ENCODE measurements at places on chromosomes 5 and 9.
A peak's percentile ranks its signal among the peaks of the same experiment; 100 is the strongest.

DNA sequence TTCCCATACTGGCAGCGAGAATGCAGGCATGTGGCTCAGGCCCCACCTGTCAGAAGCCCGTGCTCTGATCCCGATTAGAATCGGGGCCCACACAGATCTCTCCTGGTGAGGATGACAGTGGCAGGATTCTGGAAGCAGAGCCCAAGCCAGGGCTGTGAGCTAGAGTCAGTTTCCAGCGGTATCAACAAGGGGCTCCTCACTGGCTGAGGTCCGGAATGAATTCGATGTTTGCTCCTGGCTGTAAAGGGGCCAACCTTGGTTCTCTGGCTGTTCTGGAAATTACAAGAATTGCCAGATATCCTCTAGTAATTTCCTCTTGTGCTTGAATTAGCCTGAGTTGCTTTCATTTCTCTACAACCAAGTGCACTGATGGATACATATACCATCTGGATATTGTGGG lies 129.1 kb upstream of the SPRY4 start:
- DNase-seq: no peak

- DNase-seq: peak; percentile 17
Observed at GRCh38 chr5:154444556-154445421, 1.0 kb upstream of the SAP30L start.

GRCh38 chr9:83199240-83199639 lies 136.3 kb upstream of the RASEF start:
- no peak for DNase-seq

DNA sequence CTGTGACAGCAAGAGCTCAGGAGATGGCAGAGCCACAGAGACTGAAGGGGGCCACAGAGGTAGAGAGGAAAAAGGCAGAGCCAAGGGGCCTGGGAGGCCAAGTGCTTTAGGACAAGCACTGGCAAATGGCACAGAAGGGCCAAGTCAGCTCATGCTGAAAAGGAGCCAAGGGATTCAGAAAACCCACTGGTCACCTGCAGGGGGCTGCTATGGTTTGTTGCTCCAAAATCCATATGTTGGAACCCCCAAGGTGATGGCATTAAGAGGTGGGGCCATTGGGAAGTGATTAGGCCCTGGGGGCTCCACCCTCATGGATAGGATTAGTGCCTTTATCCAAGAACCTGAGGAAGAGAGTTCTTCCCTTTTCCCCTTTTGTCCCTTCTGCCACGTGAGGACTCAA lies 165.4 kb downstream of the ARSB start:
- DNase-seq: no peak

- DNase-seq: no peak
Observed at GRCh38 chr9:89662718-89663613, 58.2 kb downstream of the GADD45G start.

- no peak for DNase-seq
Observed at GRCh38 chr5:108372369-108372768, 9.5 kb downstream of the FBXL17 start.

DNA sequence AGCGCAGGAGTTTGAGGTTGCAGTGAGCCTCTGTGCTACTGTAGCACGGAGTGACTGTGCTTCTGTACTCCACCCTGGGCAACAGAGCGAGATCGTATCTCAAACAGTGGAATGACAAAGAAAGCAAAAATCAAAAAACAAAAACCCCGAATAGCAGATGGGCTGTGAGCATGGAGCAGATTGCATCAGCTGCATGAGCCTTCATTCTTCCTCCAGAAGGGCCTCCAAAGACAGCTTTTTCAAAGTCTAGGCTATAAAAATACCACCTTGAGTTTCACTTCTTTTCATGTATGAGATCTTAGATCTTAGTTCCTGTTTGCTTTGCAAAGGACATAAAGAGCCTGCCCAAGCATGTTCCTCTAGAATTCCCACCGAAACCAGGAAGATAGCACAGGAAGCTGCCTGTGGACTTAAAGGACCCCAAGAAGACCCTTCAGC lies 15.0 kb upstream of the HSPB3 start:
- no peak for DNase-seq

- no peak for DNase-seq
Observed at GRCh38 chr5:77204967-77205366, 5.5 kb upstream of the PDE8B start.

DNA sequence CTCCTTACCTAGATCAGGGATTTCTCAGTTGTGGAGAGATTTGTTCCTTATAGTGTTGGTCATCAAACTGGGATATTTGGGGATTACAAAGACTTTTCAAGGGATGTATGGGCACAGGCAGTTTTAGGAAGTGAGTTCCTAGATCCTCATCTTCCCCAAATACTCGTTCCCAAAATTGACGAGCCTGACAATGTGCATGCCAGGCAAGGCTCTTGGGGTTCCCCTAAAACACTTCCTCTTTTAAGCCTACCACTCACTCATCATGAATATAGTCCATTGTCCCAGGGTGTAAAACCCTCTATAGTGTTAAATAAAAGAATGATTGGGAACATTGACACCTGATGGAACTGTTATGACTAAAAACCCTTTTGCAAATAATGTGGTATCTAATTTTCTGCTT lies 26.4 kb downstream of the PDCD1LG2 start:
- no peak for DNase-seq

- DNase-seq: peak; percentile 59
Observed at GRCh38 chr9:127858041-127858512, 3.6 kb upstream of the ENG start.

DNA sequence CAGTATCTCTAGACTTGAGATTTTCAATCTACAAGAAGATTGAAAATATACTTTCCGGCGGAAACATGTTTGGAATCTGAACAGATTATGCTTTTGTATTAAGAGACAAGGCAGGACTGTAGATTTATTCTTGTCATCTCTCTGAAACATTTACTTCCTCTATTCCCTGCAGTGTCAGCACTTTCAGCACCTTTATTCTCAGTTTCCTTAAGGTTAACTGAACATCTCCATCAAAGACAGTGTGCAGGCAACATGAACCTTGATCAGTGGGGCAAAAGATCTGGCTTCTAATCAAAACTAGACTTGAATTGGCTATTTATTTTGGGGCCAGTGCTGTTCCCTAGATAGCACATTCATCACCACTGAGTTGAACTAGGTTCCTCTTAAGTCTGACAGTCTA lies 129.9 kb upstream of the HCN1 start:
- no peak for DNase-seq

GRCh38 chr9:71352837-71353236 lies 231.4 kb upstream of the TRPM3 start:
- DNase-seq: no peak

DNA sequence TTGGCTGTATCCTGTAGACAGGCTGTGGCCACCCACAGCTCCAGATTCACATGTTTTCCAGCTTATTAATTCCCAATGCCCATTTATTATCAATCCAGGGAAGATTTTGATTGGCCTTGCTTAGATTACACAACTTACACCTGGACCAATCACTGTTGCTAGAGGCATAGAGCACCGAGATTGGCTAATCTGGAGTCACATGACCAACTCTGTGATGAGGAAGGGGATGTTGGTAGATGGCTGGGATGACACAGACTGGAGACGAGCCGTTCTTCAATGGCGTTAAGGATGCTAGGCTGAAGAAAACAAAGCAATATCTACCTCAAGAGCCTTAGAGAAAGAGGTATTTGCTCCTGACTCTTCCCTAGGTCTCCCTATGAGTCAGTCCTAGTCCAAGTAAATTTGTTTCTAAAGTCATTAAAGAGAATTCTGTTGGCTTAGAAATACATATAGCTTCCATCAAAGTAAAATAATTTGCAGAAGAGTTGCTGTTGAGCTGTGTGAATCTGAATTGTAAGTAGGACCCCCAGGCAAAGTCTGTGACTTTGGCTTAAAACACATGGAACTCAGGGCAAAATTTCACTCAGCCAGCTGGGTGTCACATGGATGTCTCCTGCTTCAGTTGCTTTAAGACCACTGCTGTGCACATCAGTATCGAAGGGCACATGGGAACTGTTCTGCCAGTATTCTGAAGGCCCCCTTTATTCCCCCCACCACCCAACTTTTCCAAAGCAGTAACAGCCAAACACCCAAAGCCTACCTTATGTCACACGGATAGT lies 326.4 kb upstream of the KLF4 start:
- no peak for DNase-seq

- DNase-seq: no peak
Observed at GRCh38 chr5:174900240-174900865, 176.0 kb downstream of the MSX2 start.

GRCh38 chr9:97980918-97981845 lies 2.0 kb upstream of the ANP32B start:
- DNase-seq: peak; percentile 52

GRCh38 chr5:81751836-81752643 lies 1.1 kb upstream of the SSBP2 start:
- no peak for DNase-seq

DNA sequence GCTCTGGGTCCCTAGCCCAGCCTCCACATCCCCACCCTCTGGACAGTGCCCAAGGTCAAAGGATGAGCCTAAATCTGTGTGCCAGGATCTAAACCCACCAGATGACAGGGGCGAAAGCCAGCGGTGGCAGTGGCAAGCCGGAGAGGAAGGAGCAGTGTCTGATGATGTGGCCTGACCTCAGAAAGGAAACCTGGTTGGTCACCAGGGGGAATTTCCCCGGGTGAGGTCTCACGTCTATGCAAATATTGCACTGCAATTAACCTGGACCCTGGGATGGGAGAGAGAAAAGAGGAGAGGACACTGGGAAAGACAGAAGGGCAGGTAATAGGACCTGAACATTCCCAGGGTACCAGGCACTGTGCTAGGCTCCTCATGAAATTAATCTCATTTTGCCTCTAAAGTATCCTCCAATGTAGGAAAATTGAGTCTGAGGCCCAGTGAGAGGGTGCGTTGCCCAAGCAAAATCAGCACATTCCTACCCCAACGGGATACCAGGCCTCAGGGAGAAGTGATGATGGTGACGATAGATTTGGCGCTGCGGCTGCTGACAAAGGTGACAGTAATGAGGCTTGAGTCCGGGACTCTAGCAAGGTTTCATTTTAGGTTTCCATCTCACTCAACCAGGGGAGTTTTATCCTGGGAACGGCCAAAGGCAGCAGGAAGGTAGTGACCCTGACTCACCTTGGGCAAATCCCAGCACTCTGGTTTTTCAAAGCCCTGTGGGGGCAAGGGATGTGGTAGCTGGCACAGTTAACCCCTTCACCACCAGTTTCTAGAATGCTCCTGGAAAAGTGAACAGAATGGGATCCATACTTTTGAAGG lies 13.4 kb upstream of the TNIP1 start:
- DNase-seq: no peak

DNA sequence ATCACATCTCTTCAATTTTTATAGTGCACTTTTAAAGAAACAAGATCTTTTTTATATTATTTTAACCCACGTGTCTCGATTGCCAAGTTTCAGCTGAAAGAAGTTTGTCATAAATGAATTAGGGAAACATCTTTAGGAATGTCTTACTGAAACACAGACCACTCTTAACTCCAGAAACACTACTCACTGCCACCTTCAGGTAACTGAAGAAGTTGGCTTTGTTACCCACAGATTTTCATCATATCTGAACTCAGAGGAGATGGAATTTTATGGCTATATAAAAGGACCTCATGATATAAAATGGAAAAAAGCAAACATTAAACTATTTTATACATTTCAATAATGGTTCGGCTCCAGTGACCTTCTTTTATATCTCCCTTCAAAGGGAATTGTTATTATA lies 158.0 kb downstream of the SEMA5A start:
- DNase-seq: no peak

DNA sequence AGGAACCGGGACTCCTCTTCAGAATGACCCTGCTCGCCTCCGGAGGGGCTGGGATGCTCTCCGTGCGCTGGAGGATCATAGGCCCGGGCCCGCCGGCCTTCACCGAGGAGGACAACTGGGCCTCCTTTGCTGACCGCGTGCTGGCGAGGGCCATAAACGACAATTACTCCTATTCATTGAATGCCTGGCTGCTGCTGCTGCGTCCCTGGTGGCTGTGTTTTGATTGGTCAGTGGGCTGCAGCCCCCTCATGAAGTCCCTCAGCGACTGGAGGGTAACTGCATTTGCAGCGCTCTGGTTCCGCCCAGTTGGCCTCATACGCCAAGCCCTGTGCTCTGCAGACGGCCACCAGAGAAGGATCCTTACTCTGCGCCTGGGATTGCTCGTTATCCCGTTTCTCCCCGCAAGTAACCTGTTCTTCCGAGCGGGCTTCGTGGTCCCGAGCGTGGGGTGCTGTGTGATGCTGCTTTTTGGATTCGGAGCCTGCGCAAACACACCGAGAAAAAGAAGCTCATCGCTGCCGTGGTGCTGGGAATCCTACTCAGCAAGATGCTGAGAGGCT lies 16.6 kb downstream of the OR2V1 start:
- DNase-seq: no peak

GRCh38 chr5:56481428-56482357 lies 248.6 kb upstream of the ANKRD55 start:
- DNase-seq: peak; percentile 42

DNA sequence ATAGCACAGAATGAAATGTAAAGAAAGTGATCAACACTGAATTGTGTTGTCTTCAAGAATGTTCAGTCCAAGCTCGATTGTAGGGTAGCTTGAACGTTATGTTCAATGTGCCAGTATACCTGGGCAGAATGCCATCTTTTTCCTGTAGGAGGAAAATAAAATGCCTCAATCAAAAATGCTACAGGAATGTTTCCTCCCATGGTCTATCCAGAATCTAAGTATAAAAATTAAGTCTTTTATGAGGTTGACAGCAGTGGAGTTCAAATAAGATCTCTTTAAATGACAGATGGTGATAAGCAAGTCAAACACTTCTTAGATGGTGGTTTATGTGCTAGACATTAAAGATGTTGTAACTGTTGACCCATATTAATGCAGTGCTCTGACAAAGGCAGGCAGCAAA lies 488.6 kb downstream of the CSNK1G3 start:
- DNase-seq: no peak

- DNase-seq: peak; percentile 88
Observed at GRCh38 chr5:139698490-139699146, 50.5 kb downstream of the CXXC5 start.

DNA sequence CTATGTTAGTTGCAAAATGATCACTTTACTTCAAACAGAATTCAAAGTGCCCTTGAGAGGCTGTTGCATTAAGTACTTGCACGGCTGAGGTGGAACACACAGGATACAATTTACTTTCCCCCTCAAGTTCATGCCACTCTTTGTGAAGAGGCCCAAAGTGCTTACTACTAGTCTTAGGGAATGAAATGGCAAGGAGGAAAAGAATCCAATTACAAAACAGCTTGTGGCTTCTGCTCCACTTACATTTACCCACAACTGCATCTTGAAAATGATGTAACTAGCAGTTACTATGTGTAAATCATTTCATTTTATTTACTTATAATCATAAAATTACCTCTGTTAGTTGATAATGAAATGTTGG lies 14.6 kb downstream of the FOXD1 start:
- no peak for DNase-seq

DNA sequence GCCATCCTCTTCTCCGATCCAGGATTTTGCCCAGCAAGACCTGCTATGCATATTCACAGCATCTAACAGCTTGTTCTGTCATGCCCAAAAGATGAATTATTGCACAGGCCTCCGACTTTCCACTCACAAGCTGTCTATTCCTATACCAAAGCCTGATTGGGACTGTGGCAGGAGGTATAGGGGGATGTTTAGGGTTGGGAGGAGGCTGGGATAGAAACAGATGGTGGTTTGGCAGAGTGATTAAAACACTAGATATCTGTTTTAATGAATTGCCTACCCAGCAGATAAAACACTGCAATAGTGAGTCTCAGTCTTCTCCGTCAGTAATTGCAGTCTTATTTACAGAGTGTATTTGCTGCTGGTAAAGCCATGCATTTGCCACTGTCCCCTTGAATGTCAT lies 215.3 kb downstream of the TLR4 start:
- DNase-seq: no peak
